ENCODE measurements at places on chromosomes 11 and 22.

- DNase-seq, result no peak
Observed at GRCh38 chr11:34624069-34624468, 3.2 kb downstream of the EHF start.

DNA sequence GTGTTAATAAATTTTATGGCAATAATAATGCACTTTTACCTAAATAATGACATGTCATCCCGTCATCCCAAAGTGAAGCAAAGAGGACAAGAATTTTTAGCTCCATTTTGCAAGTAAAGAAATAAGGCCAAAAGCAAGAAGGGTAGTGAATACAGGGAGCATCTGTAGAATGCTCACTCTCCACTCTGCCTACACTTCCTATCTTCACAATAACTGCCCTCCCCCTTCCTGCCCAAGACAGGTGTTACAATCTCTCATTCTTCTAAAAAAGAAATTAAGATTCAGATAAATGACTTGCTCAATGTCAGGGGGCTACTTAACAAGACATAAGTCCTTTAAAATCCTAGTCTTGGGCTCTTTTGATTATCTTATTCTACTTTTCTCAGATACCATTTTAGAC is 8.9 kb downstream of the RDX start:
- DNase-seq, result no peak

DNA sequence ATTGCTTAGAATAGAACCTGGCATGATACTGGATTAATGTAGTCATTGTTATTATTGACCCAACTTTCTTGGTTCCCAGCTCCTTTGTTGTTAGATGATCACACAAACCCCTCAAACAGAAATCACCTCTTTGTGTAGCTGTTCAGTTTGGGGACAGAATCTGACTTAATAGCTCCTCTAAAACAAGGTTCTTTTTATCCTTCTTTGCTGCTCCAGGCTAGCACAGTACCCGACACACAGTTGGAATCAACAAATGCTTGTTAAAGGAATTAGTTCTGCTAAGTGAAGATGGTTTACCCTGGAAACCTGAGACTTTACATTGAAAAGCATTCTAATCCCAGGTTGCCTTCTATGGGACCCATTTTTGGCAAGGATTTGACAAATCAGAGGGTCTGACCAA is 43.9 kb downstream of the GAB2 start:
- DNase-seq, result no peak

DNA sequence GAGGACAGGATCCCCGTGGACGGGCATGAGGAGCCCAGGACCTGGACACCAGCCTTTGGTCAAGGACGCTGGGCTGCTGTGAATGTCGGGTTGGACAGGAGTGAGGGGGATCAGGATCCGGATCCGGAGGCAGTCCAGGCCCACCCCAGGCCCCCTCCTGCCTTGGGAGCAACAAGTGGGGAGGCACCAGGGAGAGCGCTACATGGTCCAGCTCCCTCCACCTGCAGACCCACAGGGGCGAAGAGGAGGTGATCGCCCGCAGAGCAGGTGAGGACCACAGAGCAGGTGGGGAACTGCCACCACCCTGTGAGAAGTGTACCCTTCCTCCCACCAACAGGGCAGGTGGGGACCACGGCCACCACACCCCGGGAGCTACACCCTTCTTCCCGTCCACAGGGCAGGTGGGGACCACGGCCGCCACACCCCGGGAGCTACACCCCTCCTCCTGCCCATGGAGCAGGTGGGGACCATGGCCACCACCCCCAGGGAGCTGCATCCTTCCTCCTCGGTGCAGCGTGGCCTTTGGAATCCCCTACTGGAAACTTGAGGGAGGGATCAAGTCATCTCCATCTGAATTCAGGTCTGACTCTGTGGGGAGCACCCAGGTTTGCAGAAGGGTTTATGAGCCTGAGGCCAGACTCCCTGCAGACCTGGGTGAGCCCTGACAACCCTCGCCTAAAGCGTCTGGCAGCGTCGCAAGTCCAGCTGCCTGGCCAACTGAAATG is 141.0 kb downstream of the BRD1 start:
- DNase-seq, result no peak

- DNase-seq, result no peak
Observed at GRCh38 chr11:17229481-17230152, 21.8 kb upstream of the PIK3C2A start.

GRCh38 chr11:58576887-58577471 is 1.3 kb upstream of the LPXN start:
- no peak for DNase-seq
